ENCODE measurements at places on chromosomes 6 and 20.

DNA sequence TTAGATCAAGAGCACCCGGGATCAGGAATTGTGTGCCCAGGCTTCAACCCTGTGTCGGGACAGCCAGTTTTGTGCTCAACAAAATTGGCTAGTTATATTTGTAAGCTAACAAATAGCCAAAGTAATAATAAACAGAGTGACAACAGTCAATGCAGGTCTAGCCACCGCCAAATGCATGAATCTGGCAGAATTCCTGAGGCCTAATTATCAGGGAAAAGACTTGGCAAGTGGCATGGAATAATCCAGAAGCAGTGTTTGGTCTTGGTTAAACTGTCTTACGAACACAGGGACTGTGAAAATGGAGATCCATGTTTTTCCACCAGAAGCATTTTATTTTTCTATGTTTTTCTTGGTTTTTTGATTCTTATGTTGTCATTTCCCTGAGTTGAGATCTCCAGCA lies 268.8 kb downstream of the ZNF217 start:
- DNase-seq, result no peak

GRCh38 chr6:50602292-50602691 lies 111.0 kb upstream of the TFAP2D start:
- DNase-seq, result peak; percentile 0

GRCh38 chr6:83188501-83188900 lies 4.6 kb downstream of the PGM3 start:
- DNase-seq, result no peak

- peak; percentile 86 for DNase-seq
Measured at GRCh38 chr20:462199-462991, at the start of gene TBC1D20. Gene TBC1D20 (minus strand): TSS chr20:462533. CDS start chr20:462405, 128 bp downstream.

DNA sequence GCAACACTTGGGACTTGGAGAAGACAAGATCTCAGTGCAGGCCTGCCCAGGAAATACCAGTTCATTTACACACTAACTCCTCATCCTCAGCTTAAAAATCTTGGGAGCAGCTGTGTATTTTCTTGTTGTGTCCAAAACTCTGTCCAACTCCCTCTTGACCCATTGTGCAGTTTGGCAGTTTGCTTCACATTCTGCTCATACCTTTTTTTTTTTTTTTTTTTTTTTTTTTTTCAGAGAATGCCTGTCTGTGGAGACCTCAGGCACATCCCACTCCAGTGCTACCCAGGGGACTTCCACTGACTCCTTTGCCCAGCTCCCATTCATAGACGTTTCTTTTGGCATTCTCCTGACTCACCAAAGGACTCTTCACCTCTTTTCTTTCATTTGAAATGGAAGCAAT lies 265.8 kb upstream of the TCF21 start:
- DNase-seq, result no peak

GRCh38 chr6:24537082-24537699 lies 42.4 kb downstream of the ALDH5A1 start:
- no peak for DNase-seq

GRCh38 chr6:100996409-100996808 lies 115.3 kb upstream of the ASCC3 start:
- DNase-seq, result no peak

DNA sequence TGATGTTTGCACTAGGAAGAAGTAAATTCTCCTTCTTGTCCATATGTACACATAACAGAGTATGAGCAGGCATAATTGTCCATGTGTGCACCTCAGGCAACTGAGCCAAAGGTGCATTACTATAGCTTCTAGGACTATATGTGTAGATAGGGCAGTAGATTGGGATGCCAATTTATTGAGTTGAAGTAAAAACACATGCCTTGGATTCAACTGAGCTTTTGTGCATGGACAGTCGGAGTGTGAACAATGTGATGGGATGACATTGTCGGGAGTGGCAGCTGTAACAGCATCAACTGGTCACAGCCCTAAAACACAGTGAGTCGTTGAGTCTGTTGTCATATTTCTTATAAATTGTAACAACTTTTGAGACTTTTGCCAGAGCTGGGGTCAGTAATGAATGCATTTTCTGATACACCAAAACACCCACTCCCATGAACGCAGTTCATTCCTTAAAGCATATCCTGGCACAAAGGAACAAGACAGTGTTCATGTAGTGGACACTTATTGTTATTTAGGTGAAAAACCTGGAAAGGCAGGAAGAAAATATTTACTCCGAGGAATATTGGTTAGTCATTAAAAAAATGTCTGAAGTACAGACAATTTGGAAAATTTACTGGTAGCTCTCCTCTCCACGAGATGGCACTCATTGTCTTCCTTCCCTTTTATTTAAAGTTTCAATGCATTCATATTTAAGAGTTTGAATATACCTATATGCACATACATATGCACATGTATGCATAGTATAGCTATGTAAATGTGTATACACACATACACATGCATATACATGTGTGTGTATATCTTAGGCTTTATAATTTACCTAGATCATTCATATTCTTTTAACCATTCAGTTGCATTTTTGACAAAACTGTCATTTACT lies 302.0 kb upstream of the STXBP5 start:
- no peak for DNase-seq

- no peak for DNase-seq
Measured at GRCh38 chr20:48139262-48140041, 354.2 kb upstream of the SULF2 start.

DNA sequence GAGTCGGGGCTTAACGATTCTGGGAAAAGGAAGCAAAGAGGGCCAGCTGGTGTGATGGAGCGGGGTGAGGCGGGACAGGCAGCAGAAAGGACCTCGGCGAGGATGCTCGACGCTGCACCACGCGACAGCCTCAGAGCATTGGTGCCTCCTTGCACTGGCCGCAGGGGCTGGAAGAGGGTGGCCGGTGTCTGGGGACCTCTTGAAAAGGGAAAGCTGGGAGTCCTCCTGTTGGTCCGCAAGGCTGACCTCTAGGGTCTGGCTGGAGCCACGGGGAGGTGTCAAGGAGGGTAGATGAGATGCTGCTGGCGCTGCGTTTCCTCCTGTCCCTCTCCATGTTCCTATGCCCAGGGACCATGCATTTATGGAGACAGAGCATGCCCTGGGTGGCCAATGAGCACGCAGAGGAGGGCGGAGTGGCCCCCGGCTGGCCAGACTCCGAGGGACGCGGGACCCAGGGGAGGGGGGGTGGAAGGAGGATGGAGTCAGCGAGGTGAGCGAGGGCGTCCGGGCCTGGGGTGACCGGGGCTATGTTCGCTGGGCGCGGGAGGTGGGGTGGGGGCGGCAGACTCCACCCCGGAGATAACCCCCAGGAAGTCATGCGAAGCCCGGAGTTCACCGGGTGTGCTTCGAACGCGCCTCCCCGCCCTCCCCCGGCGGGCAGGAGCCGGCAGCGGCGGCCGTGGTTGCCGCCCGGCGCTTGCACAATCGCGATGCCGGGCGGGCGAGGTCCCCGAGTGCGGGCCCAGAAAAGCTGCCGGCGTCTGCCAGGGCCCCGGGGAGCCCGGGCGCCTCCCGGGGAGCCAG lies at the start of gene CYP24A1:
Gene CYP24A1 (minus strand): TSS at position 334 of the 804 bp plus-strand sequence. CDS start 407 bp downstream, outside the sequence.
- no peak for DNase-seq

DNA sequence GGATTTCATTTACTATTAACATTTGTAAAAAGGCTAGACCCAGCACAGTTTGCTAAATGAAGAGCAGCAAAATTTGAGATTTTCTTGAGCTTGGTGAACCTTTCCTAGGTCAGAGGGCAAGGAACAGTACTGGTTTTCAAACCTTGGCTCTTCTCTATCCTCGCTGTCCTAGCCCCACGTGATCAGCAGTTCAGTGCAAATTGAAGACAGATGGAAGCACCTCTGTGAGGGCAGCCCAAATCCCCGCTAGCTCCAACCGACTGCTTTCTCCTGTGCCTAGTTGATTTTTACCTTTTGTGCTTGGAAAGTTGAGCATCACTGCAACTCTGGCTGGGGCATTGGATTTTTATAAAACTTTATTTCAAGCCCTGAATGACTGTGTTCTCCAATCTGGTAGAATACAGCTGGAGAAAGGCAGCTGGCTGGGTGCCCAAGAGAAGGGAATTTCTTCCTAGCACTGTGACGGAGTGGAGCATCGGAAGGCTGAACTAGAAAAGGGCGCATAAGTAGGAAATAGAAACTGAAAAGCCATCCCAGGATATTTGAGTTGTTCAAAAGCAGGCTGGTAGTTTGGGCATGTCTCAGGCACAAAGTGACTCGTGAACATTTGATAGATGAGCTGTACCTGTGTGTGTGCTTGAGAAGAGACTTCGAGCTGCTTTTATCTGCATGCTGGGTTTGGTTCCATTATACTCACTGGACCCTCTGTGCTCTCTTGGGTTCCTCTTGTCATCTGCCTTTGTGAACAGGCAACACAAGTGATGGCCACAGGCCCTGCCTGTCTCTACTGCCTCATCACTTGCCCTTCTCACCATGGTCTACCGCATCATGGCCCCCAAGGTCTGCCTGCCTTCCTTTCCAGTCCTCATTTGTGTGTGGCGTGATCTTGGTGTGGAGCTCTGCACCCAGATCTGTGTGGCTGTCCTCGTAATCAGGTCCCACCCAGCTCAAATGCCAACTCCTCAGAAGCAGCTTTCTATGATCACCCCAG lies 2.3 kb downstream of the RNF114 start:
- DNase-seq, result no peak

Measured in central memory CD4-positive, alpha-beta T cell (primary cell).